ENCODE measurements at places on chromosomes 6 and 20.
A peak's percentile ranks its signal among the peaks of the same experiment; 100 is the strongest.

- DNase-seq: no peak
These were observed 44.6 kb downstream of the TULP4 start for GRCh38 chr6:158356586-158357546.

DNA sequence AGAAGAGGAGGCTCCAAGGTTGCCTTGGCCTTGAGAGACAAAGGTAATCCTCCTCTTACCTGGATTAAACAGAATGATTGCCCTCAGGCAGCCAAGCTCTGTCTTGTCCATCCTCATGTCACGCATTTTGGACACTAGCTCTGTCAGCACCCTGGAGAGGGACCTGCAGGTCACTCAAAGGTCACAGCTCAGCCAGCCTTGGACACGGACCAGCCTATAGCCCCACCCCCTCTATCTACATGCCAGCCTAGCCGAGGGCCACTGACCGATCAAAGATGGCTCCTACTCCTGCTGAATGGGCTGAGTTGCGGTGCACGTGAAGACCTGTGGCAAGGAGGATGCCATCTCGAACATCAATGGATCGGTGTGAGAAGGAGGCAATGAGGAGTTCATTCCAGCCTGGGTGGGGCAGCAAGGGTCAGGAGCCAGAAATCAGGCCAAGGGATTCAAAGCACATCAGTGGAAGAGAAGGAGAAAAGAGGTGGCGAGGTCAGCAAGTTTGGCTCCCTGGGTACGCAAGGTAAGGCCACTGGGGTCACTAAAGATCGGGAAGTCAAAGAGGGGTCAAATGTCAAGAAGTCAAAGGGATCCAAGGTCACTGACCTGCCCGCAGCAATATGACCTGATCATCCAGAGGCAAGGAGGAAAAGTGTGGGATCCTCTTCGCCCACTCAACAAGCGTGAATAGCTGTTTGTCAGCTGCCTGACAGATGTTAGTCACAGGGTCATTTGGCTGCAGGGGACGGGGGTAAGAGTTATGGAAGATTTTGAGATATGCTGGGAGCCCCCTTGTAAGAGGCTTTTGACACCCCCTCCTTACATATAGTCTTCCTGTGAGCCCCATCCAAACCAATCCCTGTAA is 3.3 kb upstream of the COL11A2 start:
- DNase-seq: no peak

DNA sequence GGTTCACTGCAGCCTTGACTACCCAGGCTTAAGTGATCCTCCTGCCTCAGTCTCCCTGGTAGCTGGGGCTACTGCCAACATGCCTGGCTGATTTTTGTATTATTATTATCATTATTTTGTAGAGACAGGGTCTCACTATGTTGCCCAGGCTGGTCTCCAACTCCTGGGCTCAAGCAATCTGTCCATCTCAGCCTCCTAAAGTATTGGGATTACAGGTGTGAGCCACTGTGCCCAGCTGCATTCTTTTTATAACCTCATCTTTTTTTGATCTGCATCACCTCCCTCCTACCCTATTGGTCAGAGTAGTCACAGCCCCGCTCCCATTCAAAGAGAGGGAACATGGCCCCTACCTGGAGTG is 23.6 kb upstream of the IER3 start:
- no peak for DNase-seq

DNA sequence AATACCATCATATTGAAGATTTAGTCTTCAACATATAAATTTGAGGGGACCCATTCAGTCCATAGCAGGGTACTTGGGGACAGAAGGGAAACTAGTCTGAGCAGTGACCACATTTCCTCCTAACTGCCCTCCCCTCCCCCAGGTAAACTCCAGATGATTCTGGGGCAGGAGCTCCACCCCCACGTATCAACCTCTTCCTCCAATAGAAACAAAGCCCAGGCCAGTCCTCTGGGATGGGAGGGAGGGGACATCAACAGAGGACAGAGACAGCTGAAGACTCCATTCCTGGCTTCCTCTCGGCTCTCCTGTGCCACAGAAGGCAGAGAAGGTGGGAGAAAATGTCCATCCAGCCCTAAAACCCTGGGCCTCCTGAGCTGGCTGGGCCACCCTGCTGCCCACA is 85.0 kb upstream of the TOP1 start:
- no peak for DNase-seq

DNA sequence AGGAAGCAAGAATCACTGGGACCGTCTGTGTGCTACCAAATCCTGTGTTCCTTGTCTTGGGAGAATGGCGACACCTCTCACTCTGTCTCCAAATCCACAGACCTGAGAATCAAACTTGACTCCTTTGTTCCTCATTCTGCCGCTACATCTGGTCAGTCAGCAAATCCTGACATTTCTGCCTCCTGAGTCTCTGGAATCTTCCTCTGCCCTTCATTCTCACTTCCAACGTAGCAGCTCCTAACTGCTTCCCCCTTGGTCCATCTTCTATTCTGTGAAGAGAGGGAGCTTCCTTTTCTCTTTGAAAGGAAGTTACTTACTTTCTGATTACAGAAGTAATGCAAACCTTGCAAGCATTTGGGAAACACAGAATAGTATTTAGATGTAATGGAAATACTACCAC is 37.7 kb downstream of the SYTL3 start:
- DNase-seq: no peak

- DNase-seq: no peak
These were observed 155.4 kb downstream of the FNDC1 start for GRCh38 chr6:159324596-159324995.

DNA sequence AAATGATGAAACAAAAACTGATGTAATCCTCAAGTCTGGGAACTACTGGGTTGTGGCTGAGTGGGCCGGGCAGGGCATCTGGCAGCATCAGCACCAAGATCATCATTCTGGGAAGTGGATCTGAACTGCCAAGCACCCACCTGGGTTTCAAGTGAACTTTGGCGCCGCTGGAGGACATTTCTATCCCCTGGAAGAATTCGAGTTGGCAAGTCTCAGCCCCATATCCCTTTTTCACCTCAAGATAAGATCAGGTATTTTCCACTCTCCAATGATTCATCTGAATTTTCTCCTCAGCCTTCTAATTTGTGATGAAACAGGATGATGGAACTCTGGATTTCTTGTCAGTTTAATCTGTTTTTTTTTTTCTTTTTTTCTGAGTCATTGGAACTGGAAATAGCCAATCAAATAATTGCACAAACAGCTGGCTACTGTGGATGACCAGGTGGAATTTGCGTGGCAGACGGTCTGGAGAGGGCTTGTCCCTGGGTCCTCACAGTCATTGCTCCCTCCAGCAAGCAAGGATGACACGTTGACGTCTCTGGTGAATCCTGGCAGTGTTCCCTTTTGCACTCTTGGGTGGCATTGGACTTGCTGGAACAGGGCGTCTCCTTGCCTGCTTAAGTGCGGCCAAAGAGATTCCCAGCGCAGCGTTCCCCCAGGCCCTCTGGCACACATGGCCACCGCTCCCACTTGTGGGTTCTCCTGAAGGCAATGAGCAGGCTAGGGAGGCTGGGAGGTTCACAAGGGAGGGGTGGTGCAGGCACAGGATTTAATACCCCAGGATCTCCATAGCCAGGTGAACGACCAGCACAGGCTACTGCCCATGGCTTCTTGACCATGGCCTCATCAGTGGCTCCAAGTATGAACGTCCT is 80.4 kb downstream of the DHX35 start:
- no peak for DNase-seq

GRCh38 chr6:31287619-31288018 is 15.7 kb upstream of the HLA-C start:
- DNase-seq: no peak

DNA sequence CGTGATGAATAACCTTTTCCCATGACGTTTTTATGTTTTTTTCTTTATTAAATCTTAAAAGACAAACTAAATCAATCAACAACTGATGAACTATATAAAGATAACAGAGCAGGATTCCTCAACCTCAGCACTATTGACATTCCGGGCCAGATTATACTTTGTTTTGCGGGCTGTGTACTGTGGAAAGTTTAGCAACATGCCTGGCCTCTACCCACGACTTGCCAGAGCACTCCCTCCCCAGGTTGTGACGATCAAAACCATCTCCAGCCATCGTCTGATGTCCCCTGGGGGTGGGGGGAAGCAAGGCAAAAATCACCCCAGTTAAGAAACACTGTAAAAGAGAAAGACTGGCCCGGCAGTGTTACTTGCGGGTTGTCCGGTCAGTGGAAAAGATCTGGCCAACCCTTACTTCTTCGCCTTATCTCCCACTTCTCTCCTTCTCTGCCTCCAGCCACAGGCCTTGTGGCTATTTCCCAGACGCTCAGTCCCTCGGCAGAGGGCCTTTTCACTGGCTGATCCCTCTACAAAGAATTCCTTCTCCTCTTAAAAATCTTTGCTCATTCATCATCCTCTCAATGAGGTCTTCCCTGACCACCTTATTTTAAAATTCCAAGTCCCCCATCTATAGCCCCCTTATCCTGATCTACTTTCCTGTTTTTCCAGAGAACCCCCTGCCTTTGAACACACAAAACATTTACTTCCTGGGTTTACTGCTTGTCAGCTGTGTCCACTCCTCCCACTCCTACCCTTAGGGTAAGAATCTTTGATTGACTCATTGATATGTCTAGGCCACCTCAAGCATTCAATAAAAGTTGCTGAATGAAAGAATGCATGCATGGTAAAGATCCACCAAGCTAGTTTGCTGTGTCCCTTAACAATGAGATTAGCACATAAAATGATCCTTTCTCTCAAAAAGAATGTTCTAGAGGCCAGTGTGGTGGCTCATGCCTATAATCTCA is 14.7 kb upstream of the RAB22A start:
- DNase-seq: no peak

DNA sequence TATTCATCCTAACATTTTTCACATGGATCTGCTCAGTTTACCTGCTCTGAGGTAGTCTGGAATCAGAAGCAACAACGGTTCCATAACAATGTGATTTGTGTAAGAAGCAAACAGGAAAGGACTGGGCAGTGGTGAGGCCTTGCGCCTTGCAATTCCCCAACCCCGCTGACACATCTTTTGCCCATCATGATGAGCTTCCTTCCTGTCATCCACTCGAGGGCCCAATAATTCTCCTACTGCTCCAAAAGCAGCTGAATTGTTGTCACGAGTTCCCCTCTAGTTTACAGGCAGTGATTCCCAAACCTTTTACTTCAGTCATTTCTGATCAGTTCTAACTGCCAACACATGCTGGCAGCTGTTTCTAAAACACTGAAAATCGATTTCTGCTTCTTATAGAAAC is 22.9 kb downstream of the STX7 start:
- DNase-seq: no peak

GRCh38 chr6:26304797-26305640 is 60.0 kb upstream of the BTN3A2 start:
- peak; percentile 83 for DNase-seq

DNA sequence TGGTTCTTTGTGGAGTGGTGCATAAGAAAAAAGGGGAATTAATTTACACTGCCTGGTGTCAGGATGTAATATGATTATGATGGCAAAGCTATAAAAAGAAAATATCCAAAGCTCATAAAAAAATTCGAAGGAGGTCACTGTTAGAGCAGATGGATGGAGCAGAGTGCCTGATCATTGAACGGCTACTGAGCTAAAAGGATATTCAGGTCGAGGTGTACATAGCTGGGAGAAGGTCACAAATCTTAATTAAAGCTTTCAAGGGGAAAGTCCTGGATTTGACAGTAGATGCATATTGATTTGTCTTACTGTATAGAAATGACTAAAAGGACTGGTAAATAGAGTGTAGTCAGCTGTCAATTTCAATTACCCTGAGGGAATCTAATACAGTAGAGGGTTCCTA is 84.4 kb downstream of the PKIB start:
- no peak for DNase-seq

- DNase-seq: no peak
These were observed 3.4 kb downstream of the SNX5 start for GRCh38 chr20:17965042-17965697.

- no peak for DNase-seq
These were observed 42.2 kb downstream of the DTNBP1 start for GRCh38 chr6:15620611-15621010.

GRCh38 chr6:132400883-132401617 is at the start of gene MOXD1:
MOXD1 (minus strand) TSS chr6:132401475; CDS start chr6:132401426, 49 bp downstream.
- DNase-seq: peak; percentile 72

- no peak for DNase-seq
These were observed 130.9 kb downstream of the RFPL4B start for GRCh38 chr6:112478036-112478435.

- no peak for DNase-seq
These were observed 11.6 kb upstream of the MAN1A1 start for GRCh38 chr6:119361209-119361608.

- no peak for DNase-seq
These were observed 54.1 kb upstream of the CST7 start for GRCh38 chr20:24894967-24895366.

GRCh38 chr20:8190043-8190880 is 58.2 kb downstream of the PLCB1 start:
- no peak for DNase-seq

- no peak for DNase-seq
These were observed 93.0 kb upstream of the HDAC2 start for GRCh38 chr6:114063956-114064355.

GRCh38 chr20:24768713-24769601 is 180.1 kb upstream of the CST7 start:
- no peak for DNase-seq

DNA sequence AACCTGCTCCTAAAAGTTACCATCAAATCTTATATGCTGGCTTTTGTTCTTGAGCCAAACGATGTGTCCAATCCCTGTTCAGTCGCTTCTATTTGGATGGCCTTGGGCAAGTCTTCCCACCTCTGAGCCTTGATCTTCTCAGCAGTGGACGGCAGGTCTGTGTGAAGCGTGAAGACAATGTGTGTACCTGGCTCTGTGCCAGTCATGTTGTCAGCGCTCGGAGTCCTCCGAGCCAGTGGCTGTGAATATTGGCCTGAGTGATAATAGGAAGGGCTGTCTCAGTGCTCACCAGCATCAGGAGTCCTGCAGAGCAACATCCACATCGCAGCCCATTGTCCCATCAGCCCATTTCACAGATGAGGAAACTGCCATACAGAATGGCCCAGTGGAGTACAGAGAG is 219.0 kb downstream of the CDC5L start:
- no peak for DNase-seq

GRCh38 chr6:157728183-157728881 is 94.7 kb upstream of the SNX9 start:
- no peak for DNase-seq

- no peak for DNase-seq
These were observed 55.4 kb downstream of the SMOC2 start for GRCh38 chr6:168496139-168496996.

DNA sequence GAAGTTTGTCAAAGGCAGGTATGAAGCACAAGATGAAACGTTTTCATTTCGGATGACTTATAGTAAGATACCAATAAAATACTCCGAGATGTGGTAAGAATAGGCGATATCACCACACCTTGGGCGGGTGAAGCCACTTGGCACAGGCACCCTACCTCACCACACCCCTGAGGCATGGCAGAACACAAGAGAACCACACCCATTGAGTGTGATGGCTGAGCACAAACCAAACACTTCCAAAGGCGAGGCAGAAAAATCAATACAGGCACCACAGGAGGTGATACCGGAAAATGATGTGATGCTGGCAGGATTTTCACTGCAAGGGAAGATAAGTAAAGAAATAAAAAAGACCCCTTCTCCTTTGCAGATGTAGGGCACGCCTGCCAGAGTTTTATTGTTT is 332.9 kb upstream of the PRDM1 start:
- no peak for DNase-seq

GRCh38 chr6:170102582-170103481 is 188.0 kb downstream of the DLL1 start:
- DNase-seq: no peak
